ENCODE measurements at places on chromosomes 16 and 17. TPM values are rescaled to one million over a fixed set of nuclear protein-coding genes. Genes with fewer than 3 reads are reported as not detected.

GPRC5C gene
- total RNA-seq, result 1.1 TPM

ARHGAP44 gene
- total RNA-seq, result 0.95 TPM

IRX3 gene
- total RNA-seq, result under 0.01 TPM

ODAD4 gene
- 1.1 TPM for total RNA-seq

OR4D2 gene
- not detected for total RNA-seq

TMEM204 gene
- total RNA-seq, result 12.3 TPM

DNAH9 gene
- total RNA-seq, result not detected

CLEC18B gene
- 0.47 TPM for total RNA-seq

EFCAB5 gene
- 1.1 TPM for total RNA-seq

CRHR1 gene
- total RNA-seq, result not detected

TP53TG3 gene
- total RNA-seq, result not detected

ZNF821 gene
- total RNA-seq, result 5.8 TPM

TBC1D3E gene
- not detected for total RNA-seq

LHX1 gene
- total RNA-seq, result not detected

AIPL1 gene
- total RNA-seq, result not detected

PDILT gene
- not detected for total RNA-seq

SLC13A2 gene
- total RNA-seq, result not detected

LGALS9C gene
- not detected for total RNA-seq

IGSF6 gene
- total RNA-seq, result not detected

SRR gene
- total RNA-seq, result 18.0 TPM

PRCD gene
- total RNA-seq, result 11.2 TPM

MCRIP2 gene
- 12.9 TPM for total RNA-seq

ACACA gene
- 47.0 TPM for total RNA-seq

SNAI3 gene
- total RNA-seq, result not detected

NLRC3 gene
- under 0.01 TPM for total RNA-seq

ZNF785 gene
- total RNA-seq, result 7.1 TPM

GCGR gene
- not detected for total RNA-seq

HOXB2 gene
- 2.3 TPM for total RNA-seq

ZPBP2 gene
- not detected for total RNA-seq

TP53TG3B gene
- not detected for total RNA-seq

TLE7 gene
- total RNA-seq, result not detected

CAMKK1 gene
- 10.3 TPM for total RNA-seq

LYRM9 gene
- total RNA-seq, result 7.7 TPM

BICDL2 gene
- 0.32 TPM for total RNA-seq

CRYBA1 gene
- total RNA-seq, result not detected

CLEC10A gene
- total RNA-seq, result not detected

TLCD2 gene
- total RNA-seq, result 8.7 TPM

OTOP3 gene
- not detected for total RNA-seq

PIK3R6 gene
- not detected for total RNA-seq

LGALS9B gene
- not detected for total RNA-seq

OR4D1 gene
- not detected for total RNA-seq

ACE gene
- total RNA-seq, result 12.6 TPM

ABCA5 gene
- total RNA-seq, result 15.4 TPM

DVL2 gene
- total RNA-seq, result 115 TPM

NUDT7 gene
- total RNA-seq, result 5.5 TPM
